ENCODE measurements at places on chromosomes 2 and 18.
A peak's percentile ranks its signal among the peaks of the same experiment; 100 is the strongest.

DNA sequence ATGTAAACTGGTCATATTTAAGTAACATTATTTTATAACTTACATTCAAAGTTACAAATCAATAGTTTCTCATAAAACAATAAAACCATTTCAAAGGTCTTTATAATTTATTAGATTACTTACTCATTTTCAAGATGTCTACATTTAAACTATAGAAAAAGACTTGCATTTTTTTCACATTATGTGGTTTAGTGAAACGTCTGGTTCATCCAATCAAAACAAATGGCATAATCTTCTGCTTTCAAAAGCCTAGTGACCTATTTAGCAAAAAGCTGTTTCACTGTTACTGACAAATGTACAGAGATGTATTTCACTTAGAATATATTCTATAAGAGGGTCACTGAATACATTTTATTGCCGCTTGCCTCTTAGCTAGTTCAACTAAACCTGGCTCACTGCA, 49.3 kb upstream of the MCM6 start:
- DNase-seq: no peak

GRCh38 chr18:25229920-25230319, 122.0 kb downstream of the ZNF521 start:
- DNase-seq: no peak

DNA sequence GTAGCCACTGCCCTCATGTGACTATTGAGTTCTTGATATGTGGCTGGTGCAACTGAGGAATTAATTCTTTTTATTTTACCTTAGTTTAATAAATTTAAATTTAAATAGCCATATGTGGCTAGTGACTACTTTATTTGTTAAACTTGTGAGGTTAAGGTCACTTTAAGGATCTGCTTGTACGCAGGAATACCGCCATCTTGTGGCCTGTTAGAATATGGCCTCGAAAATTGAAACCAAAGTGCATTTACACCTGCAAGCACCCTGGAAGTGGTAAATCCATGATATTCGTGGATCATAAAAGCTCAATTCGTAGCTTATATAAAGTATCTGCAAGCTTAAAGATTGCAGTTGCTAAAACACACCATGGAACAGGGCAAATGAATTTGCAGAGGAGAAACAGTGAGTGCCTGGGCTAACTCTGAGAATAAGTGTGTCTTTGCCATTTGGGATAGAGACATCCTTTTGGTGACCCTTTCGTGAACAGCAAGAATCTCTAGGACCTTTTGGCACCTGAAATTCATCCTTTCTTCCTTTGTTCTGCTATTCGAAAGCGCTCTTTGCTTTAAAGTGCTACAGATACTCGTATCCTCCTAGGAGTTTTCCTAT, 59.9 kb upstream of the REG3A start:
- DNase-seq: peak; percentile 18

- DNase-seq: no peak
Observed at GRCh38 chr18:44170208-44170880, 510.3 kb upstream of the SETBP1 start.

GRCh38 chr2:28652217-28652616, 99.4 kb upstream of the PPP1CB start:
- no peak for DNase-seq

DNA sequence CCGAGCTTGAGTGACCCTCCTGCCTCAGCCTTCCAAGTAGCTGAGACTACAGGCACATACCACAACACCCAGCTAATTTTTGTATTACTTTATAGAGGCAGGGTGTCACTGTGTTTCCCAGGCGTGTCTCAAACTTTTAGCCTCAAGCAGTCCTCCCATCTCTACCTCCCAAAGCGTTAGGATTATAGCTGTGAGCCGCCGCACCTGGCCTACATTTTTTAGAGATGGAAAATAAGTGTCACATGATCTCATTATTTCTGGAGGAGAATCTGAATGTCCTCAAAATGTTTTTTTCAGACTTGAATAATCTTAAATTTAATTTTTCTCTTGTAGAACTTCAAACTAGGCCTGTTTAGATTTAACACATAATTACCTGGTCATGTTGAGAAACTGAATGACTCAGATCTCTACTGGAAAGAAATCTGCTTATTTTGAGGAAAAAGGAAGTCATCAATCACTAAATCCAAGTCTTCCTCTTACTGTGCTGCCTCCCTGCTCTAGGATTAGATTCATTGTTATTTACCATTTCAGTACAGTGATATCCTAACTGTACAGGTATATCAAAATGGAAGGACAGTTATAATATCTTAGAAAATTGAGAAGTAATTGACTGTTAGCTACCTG, 92.4 kb downstream of the COX7A2L start:
- no peak for DNase-seq

DNA sequence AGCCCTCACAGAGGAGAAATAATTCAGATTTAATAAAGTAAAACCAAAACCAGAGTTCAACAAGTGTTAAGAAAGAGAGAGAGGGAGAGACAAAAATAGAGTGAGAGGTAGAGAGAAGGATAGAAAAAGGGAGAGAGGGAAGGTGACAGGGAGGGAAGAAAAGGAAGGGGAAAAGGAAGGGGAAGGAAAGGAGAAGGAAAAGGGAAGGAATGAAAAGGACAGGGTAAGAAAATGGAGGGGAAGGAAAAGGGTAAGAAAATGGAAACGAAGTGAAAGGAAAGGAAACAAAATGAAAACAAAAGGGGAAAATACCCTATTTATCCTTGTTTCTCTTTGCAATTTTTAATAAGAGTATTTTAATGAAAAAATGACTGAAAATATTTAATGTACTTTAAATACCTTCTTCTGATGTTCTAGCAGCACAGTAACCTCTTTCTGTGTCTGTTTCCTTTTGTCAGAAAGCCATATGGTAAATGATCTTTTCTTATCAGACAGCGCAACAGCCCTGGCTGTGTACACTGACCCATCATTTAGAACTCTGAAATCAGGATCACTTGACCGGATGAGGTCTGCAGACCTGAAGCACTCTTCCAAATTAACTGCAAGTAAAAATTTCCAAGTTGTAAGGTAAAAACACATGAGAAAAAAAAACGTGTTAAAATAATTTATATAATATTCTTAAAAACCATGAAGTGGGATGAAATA, 11.8 kb downstream of the DSC3 start:
- DNase-seq: no peak

DNA sequence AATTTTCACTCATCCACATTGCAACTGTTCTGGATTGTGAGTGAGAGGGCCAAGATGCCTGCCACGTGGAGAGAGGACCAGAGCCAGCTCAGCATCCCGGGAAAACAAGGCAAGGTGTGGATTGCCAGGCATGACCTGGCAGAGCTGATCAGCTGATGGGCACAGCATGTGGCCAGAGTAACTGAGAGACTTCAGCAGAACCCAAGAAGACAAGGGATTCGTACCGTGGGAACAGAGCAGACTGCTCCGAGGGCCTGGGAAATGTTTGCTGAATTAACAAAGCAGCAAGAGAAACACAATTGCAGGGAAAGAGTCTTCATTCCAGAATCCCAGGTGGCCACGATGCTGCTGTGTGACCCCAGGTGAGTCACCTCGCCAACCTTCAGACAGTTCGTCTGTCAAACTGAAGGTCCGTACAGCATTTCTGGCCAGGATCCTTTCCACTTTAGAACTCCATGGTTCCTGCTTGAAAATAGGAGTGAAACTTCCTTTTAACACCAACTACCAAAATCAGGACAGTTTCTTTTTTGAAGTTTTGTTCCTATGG, 26.3 kb upstream of the POMC start:
- no peak for DNase-seq

DNA sequence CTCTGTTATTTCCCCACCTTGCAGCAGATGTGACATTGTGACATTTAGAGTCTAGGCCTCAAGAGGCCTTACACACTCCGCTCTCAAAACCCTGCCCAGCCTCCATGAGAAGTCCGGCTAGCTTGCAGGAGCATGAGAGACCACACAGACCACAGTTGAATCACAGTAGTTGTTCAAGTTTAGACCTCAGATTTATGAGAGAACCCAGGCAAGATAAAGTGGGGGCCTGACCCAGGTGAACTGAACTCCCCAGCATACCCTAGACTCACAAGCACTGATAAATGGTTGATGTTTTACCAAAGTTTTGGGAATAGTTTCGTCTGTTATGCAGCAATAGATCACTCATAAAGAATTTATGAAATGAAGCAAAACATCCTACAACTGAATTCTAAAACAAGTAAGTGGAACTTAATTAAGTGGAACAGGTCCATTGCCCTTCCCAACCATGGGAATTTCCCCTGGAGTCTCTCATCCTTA, 4.7 kb upstream of the STAT1 start:
- peak; percentile 53 for DNase-seq

- DNase-seq: no peak
Observed at GRCh38 chr18:42756214-42756613, 359.3 kb downstream of the RIT2 start.

DNA sequence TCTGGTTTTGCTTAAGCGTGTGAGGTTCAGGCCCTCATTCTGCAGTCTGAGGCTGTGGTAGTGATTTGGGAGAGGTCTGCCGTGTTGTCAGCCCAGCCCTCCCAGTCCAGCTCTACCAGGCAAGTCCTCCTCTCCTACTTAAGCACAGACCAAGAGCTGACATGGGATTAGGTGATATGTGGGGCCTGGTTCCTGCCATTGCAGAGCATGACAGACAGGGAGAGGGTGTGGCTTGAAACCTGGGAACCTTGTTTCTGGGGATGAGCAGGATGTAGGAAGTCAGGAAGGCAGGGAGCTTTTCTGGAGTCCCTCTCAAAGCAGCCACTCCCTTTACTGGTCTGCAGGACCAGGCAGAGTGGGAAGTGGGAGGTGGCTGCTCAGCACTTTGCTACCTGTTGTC, 38.6 kb downstream of the PTPRM start:
- DNase-seq: no peak

GRCh38 chr2:63194175-63194574, 143.5 kb downstream of the OTX1 start:
- DNase-seq: no peak

GRCh38 chr2:100592226-100592625, 29.4 kb downstream of the PDCL3 start:
- DNase-seq: no peak

- DNase-seq: no peak
Observed at GRCh38 chr2:129091620-129092019, 773.0 kb upstream of the HS6ST1 start.

GRCh38 chr2:100404411-100404810, 13.1 kb downstream of the CHST10 start:
- no peak for DNase-seq

DNA sequence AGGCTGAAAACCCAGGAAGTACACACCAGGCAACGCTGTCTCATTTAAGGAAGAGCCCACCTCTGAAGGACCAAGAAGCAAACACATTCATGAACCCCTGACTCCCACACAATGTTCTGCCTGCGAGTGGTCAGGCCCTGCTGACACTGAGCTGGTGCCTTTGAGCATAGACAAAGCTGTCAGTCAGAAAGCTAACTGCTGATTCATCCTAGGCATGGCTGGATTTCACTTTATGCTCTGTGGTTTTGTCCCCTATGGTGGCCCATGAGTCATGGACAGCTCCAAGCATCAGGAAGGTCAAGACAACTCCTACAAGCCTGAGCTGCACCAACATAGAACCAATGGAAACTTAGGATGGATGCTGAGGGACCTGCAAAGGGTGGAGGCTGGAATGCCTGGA, 78.9 kb downstream of the UXS1 start:
- DNase-seq: no peak

DNA sequence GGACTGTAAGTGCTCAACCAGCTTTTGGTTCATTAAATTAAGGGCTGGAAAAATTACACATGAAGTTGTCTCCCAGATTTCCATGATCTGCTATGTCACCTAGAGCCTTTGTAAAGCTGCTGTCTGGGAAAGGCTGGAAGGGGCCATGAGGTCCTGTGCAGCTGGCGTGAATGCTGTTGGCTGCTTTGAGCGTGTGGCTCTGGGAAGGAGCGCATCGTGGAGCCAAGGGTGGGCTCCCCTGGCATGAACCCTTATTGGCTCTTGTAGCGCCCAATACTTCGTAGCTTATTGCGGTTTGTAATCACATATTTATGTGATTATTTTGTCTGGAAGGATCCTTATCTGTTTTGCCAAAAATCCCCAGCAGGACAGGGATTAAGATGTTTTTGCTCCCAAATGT, 70.5 kb upstream of the LMAN1 start:
- DNase-seq: no peak

DNA sequence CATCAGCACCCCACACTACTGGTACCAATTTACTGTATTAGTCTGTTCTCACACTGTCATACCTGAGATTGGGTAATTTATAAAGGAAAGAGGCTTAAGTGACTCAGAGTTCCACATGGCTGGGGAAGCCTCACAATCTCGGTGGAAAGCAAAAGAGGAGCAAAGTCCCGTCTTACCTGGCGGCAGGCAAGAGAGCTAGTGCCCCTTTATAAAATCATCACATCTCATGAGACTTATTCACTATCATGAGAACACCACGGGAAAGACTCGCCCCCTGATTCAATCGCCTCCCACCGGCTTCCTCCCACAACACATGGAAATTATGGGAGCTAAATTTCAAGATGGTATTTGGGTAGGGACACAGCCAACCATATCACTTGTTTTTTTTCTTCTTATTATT, 717.2 kb downstream of the TRIB2 start:
- DNase-seq: no peak

- DNase-seq: peak; percentile 59
Observed at GRCh38 chr2:71276311-71277146, 49.6 kb upstream of the PAIP2B start.

GRCh38 chr2:238684362-238685326, 163.2 kb upstream of the TWIST2 start:
- no peak for DNase-seq

- no peak for DNase-seq
Observed at GRCh38 chr18:8399138-8399537, 210.1 kb upstream of the RAB12 start.

GRCh38 chr2:179682756-179683155, 178.7 kb downstream of the ZNF385B start:
- no peak for DNase-seq

DNA sequence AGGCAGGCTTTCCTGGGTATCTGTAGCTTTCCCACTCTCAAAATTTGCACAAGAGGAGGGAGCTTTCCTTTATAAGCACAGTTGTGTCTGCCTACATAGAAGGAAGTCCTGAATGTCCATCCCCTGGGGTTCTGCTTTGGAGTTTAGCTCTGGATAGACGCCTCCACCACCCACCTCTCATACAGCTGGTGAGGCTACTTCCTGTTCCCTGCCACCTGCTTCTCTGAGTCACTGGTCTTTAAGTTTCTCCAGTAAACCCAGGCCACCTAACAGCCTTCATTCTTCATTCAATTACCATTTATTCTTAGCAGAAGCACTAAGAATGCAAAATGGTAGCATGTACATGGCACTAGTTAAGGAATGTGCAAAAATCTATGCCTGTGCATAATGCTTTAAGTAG, 407.8 kb downstream of the CDH2 start:
- no peak for DNase-seq

All from T-helper 1 cell (primary cell).